Amygdala (tissue), 56 donors: ENCODE measurements at places on chromosomes 2 and 18.

DNA sequence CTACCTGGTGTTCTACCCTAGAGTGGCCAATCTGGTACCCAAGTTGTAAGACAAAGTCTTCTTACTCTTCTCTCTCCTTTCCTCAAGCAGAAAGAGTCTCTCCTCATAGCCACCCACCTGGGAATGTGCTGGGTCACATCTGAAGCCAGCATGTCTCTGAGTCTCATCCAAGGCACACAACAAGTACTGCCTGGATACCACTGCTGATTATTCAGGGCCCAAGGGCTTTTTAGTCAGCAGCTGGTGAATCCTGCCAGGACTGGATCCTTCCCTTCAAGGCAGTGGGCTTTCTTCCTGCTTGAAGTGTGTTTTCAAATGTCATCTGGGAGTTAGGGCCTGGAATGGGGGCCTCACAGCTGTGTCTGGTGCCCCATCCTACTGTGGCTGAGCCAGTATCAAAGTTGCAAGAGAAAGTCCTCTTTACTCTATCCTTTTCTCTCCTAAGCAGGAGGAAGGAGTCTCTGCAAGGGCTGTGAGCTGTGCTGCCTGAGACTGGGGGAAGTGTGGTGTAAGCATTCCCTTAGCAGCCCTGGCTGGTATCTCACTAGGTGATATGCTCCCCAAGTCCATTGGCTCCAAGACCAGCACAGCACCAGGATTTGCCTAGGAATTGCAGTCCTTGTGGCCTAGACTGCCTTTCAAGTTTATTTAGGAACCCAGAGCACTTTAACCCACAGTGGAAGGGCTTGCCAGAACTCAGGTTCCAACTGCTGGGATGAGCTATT is 27.2 kb downstream of the OXER1 start:
- DNase-seq, result no peak

GRCh38 chr2:148455791-148456190 is 188.8 kb upstream of the EPC2 start:
- no peak for DNase-seq

DNA sequence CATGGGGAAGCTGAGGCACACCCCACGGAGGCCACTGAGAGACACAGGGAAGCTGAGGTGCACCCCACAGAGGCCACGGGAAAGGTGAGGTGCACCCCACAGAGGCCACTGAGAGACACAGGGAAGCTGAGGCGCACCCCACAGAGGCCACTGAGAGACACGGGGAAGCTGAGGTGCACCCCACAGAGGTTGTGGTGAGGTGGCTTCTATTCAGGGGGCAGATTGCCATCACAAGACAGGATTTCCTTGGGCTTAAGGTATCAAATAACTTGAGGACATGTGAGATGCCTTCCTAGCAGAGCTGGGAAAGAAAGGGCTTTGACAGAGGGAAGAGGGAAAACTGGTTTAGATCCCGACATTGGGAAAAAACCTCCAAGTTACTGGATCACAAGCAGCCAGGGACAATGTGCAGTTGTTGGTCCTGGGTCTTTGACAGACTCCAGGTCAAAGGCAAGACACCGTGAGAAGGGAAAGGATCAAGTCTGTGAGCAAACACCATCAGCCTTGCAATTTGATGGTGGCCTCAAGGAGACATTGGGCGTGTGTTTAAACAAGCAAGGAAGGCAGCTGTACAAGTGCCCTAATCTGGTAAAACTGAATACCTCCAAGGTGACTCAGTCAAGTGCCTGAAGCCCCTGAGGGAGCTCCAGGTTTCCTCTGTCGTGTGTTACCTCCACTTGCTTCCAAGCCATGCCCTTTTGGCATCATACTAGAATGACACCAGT is 133.2 kb upstream of the EPAS1 start:
- DNase-seq, result no peak

- no peak for DNase-seq
Measured at GRCh38 chr2:95215018-95215612, 7.8 kb downstream of the ZNF892 start.

- DNase-seq, result no peak
Measured at GRCh38 chr2:126494593-126494992, 161.4 kb upstream of the GYPC start.

- no peak for DNase-seq
Measured at GRCh38 chr2:40430776-40431599, 20.9 kb downstream of the SLC8A1 start.

DNA sequence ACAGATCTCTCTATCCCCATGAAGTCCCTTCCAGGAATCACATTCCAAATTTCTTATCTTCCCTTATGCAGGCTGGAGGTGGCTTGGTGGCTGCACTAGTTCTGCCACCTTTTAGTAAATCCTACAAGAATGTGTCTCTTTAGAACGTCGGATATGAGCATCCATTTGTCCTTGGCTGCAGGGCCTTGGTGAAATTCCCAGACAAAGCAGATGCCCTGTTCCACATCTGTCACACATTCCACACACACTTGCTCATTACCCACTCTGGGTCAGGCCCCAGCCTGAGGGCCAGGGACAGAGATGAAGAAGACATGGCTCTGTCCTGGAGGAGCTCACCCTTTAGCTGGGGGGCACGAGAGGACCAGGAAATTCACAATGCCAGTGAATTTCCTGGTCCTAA is 31.2 kb upstream of the GPR17 start:
- no peak for DNase-seq

- no peak for DNase-seq
Measured at GRCh38 chr2:127079358-127079920, 27.5 kb downstream of the BIN1 start.

DNA sequence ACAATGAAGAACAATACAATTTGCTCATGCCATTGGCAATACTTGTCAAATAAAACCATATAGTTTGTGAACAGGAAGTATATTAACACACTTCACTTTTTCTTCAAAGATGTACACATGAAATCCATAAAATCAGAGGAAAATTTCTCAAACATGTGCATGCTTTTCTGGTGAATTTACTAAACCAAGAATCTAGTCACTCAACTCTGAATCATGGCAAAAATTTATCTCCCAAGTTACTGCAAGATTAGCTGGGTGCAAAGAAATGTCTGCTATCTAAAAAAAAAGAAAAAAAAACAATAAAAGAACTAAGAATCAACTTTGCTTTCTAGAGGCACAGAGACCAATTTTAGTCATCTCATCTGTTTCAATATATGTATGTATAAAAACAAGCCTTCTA is 419.2 kb downstream of the NR4A2 start:
- no peak for DNase-seq

- no peak for DNase-seq
Measured at GRCh38 chr2:88018909-88019308, 2.6 kb upstream of the RNU2-63P start.

GRCh38 chr2:150392614-150393013 is 94.9 kb downstream of the RND3 start:
- DNase-seq, result no peak

DNA sequence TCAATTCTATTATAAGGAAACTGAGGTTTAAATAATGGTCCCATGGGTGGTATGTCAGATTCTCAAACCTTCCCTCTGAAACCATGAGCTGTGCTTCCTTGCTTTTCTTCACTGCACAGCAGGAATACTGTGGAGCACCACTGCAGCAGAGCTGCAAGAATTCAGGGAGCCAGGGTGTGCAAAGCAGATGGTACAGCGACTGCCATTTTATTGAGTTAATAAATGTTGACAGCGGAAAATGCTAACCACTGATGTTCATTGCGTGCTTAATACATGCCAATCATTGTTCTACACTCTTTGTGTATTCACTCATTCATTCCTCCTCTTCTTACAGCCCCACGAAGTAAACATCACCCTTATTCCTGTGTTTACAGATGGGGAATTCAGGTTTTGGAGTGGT is 152.2 kb upstream of the THSD7B start:
- no peak for DNase-seq

DNA sequence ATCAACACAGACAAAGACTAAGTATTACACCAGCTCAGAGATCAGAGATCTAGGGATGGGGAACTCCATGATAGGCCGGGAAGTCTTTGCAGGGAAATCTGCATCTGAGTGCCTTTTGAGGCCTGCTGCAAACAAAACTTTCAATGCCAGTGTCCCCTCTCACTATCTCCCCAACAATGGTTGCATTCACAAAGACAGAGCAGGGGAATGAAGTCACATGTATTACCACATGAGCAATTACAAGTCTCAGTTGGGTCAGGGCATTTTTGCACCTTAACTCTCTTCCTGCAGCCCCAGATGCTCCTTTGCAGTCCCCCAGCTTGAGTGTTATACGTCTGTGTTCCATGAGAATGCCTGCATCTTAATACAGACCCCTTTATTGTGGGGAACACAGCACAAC is 1.8 kb upstream of the RNF144A start:
- no peak for DNase-seq

- no peak for DNase-seq
Measured at GRCh38 chr2:181464966-181465365, 7.8 kb downstream of the ITGA4 start.

- no peak for DNase-seq
Measured at GRCh38 chr18:11655606-11655932, 33.5 kb upstream of the GNAL start.

GRCh38 chr2:30155889-30156658 is 9.3 kb downstream of the YPEL5 start:
- DNase-seq, result no peak

DNA sequence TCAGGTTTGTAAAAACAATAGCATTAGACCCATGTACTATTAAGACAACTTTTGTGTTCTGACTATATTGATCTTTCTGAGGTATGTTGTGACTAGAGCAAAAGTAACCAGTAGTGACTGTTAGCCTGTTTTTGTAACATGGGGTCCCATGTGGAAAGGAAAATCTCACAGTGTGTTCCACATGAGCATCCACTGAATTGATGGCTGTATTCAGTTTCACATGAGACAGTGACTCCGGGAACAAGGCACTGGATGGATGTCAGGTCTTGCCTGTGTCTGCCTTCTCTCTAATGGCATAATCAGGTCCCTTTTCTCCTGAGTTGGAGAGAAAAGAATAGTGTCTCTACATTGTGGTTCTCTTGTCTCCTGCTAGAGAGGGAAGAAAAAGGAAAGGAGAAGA is 27.5 kb downstream of the TMEM178A start:
- DNase-seq, result no peak

- no peak for DNase-seq
Measured at GRCh38 chr2:161998857-161999256, 75.2 kb downstream of the DPP4 start.

DNA sequence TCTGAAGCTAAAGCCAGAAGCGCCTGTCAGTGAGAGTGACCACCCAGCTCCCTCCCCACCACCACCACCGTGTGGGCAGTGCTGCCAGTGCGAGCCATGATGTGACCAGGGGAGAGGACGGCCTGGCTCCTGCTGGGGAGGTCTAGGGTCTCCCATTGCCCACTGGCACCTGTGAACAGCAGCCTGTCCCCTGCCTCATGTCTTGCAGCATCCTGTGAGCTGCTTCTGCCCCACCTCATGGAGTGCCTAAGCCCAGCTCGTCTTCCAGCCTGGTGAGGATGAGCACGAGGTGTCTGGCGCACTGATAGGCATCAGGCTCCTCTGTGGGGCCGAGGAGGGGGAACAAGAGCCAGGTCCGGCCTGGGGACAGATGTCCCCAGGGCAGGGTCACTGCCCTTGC is 61.4 kb downstream of the FAM168B start:
- DNase-seq, result no peak

GRCh38 chr2:216866515-216867095 is 6.7 kb upstream of the TNP1 start:
- no peak for DNase-seq

DNA sequence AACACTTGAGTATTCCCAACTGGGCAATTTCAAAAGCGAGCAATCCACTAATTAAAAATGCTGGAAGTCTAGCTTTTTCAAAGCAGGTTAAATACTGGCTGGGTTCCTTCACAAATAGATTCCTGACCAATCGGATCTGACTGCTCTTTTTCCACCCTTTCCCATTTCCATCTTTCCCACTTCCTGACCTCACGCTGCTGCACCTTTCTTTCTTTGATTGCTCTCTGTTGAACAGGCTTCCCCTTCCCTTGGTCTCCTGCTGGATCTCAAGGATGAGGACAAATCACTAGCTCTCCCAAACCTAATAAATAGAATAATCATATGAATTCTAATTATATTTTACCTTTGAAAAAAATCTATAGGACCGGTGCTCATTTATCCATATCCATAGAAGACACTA is 121.2 kb downstream of the TCF4 start:
- no peak for DNase-seq

DNA sequence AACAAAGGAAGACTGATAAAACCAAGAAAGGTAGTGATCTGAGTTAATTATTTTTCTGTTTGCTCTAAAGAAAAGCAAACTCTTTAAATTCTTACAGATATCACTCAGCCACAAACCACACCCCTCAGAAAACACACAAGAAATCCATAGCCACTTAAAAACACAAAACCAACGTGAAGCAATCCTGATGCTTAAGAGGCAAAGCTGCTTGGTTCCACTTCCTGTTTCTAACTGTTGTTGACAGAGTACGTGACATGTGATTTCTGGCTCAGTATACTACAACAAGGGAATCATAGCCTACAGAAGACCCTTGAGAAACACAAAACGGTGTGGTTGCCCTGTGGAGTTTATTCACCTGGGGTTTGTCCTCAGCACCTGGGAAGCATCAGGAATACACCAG is 240.9 kb upstream of the APCDD1 start:
- no peak for DNase-seq

GRCh38 chr2:224751996-224752698 is 36.0 kb upstream of the CCDC195 start:
- DNase-seq, result no peak

GRCh38 chr2:47297767-47298425 is 105.1 kb upstream of the MSH2 start:
- no peak for DNase-seq

- no peak for DNase-seq
Measured at GRCh38 chr2:168649105-168649504, 153.3 kb upstream of the NOSTRIN start.

GRCh38 chr2:8796878-8797550 is 40.4 kb downstream of the KIDINS220 start:
- no peak for DNase-seq

DNA sequence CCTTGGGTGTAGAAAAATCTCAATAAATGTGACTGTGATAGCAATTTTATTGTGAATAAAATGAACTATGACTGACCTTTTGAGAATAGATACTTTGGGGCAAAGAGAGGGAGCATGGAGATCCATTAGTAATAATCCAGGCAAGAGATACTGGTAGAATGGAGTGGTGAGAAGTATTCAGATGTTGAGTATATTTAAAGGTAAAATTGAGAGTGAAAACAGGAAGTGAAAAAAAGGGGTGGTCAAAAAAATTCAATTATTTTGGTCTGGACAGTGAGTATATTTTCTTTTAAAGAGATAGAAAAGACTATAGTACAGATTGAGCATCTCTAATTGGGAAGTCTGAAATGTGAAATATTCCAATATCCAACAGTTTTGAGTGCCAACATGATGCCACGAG is 1515.6 kb upstream of the NXPH2 start:
- DNase-seq, result no peak

DNA sequence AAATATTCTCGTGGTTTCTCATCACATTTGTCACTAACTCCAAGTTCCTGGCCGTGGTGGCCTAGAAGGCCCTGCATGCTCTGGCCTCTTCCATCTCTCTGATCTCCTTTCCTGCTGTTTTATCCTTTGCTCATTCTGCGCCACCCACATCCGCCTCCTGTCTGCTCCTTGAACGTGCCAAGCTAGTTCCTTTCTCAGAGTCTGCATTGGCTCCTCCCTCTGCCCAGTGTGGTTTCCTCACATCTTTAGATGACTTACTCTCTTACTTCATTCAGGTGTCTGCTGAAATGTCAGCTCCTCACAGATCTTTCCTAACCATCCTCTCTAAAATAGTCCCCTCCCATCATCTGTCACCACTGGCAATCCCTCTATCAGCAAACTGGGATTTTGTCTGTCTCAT is 158.6 kb upstream of the RBMS1 start:
- DNase-seq, result no peak
